ENCODE measurements at places on chromosomes 13 and 19. TPM values are rescaled to one million over a fixed set of nuclear protein-coding genes. Genes with fewer than 3 reads are reported as not detected.

- no peak for DNase-seq
Measured at GRCh38 chr19:20287070-20287469, 120.1 kb downstream of the ZNF486 start.

DNA sequence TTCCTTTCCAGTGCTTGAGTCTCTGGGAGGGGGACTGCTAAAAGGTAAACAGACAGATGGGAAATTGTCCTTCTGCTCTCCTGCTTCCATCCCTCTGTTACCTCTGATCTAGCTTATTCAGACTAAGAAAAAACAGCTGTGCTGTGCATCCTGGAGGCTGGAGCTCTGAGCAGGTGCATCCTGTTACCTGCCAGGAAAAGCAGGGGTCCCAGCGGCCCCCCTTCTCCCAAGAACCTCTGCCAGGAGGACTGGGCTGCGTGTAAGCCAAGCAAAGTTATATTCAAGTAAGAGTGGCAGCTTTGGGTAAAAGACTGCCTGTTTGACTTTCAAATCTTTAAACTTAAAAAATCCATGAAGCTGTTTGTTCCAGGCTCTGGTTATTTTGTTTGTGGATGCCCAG, 75.1 kb downstream of the C13orf42 start:
- no peak for DNase-seq

DNA sequence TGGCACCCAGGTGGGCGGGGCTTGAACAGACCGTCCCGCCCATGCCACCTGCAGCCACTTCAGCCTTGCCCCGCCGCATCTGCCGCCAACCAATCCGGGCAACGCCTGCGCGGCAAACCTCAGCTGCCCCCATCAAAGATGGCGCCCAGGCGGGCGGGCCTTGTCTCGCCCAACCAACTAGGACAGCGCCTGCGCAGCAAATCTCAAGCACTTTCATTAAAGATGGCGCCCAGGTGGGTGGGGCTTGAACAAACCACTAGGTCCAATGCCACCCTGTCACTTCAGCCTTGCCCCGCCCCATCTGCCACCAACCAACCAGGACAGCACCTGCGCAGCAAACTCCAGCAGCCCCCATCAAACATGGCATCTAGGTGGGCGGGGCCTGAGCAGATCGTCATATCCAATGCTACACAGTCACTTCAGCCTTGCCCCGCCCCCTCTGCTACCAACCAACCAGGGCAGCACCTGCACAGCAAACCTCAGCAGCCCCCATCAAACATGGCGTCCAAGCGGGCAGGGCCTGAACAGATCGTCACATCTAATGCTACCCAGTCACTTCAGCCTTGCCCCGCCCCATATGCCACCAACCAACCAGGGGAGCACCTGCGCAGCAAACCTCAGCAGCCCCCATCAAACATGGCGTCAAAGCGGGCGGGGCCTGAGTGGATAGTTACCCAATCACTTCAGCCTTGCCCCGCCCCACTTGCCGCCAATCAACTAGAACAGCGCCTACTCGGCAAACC, 1.4 kb downstream of the PEG3 start:
- DNase-seq: peak; percentile 47

GRCh38 chr13:114024603-114025404, 50.9 kb upstream of the C13orf46 start:
- no peak for DNase-seq

MISP3 gene
- 0.14 TPM for total RNA-seq

DNA sequence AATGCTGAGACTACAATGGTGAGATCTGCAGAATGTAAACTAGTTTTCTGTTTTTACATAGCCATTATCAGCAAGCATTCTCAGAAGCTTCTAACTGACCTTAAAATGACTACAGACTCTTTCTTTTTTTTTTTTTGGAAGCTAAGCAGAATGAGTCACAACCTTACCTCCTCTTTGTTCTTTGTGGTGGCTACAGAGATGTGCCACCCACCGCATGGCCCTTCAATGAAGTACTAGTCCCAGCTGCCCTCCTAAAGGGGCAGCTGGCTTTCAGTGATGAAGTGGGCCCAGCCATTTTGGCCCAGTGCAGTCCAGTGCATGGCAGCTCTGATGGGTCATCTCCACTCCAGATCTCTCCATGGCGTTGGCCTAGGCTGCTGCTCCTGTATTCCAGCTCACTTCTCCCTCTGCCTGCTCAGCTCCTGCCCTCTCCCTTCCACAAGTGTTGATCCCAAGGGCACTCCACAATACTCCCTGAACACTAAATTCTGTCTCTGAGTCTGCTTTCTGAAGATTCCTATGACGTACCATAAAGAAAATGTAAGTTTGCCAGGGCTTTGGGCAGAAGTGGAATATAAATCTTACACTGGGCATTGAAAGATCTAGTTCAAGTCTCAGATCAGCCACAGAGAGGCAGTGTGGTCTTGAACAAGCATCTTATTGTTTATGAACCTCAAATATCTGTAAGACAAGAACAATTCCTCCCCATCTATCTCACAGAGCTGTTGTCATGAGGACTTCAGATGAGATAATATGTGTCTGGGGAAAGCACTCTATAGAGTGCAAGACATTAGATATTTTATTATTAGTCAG, 85.6 kb downstream of the RXFP2 start:
- DNase-seq: no peak

DNA sequence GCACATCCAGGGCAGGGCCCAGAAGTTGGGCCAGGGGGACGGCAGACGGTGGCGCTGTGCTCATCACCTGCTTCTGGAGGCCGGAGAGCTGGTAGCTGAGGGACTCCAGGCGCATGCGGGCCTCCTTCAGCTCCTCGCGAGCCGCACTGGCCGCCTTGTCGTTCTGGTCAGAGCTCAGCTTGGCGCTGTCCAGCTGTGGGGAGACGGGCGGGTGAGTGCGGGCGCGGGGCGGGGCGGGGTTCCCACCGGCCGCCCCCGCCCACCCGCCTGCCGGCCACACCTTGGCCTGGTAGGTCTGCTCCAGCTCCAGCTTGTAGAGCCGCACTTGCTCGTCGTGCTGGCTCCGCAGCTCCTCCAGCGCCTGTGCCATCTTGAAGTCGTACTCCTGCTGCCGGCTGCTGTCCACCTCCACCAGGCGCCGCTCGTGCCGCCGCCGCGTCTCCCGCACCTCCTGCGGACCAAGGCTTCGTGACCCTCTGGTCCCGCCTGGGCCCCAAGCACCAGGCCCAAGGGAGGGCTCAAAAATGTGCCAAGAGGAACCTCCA, 7.4 kb upstream of the TIMM13 start:
- no peak for DNase-seq

DNA sequence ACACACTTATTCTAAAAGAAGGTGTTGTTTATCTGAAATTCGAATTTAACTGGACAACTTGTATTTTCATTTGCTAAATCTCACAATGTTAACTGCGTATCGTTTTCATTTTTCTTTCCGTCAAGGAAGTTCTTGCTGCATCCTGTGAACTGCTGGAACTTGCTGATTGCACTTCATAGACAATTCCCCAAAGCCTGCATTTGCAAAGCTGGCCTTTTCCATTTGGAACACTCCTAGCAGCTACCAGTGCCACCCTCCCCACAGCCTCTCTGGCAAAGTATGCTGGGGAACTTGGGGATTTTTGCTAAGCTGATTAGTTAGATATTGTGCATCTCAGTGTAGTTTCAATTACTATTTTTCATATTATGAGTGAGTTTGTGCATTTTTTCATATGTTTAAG, 20.4 kb upstream of the ARGLU1 start:
- no peak for DNase-seq

PPM1N gene
- total RNA-seq: 0.92 TPM

DNA sequence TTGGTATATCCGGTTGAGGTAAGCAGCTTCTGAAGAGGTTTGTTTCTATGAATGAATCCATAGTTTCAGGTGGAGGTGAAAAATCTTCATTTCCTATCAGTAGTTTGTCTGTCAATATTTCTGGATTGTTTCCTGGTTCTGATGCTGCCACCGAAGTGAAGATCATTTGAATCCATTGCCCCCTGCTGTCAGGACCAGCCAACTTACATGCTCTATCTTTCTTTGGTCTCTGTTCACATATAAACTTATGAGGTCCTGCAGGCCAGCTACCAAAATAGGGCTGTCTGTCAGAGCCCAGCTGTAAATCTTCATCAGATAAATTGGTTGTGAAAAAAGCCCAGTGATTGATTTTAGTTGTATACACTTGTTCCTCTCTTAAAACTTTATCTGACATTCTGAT, 15.2 kb upstream of the N4BP2L1 start:
- DNase-seq: no peak

DNA sequence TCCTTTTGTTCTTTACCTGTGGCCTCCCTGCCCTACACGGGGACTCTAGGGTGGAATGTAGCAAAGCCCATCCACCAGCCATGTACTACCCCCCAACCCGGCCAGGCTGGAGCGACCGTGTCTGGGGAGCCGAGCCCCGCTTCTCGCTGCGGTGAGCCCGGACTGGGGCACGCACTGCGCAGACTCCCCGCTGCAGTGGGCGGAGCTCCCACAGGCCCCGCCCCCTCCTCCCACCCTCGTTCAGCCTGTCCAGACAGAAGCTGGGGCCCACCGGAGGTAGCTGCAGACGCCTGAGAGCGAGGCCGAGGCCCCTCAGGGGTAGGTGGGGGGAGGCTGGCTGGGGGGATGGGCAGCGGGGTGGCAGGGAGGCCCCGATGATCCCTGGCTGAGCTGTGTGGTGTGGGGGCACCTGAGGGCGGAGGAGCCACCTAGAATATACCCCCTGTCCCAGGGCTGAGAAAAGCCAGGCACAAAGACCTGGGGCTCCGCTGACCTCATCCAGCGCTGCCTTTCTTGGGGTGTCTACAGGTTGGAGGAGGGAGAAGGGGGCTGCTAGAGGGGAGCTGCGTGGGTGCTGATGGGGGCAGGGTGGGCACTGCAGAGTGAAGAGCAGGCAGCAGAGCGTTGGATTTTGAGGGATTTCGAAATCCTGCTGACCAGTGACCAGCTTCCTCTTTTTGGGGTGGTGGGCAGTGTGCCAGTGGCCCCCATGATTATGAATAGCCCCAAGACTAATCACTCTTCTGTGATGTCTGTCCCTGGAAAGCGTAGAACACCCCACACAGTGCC, 17.3 kb downstream of the PLD3 start:
- DNase-seq: no peak

GRCh38 chr19:56875717-56876116, 35.2 kb upstream of the PEG3 start:
- no peak for DNase-seq

DNA sequence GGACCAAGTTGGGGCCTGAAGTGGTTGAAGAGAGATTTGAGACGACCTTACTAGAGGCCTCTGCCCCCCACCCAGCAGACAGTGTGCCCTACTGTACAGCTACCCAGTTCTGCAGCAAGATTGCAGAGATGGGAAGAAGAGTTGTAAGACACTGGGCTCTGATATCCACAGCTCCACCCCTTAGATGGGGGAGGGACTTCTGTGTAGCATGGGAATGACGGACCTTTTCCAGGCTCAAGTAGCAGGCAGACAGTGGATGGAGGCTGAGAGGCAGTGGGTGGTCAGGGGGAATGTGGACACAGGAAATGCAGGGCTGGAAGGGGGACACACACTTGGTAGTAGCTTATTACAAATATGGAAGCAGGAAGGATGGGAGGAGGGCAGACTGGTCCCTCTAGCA, 13.0 kb downstream of the LRFN3 start:
- no peak for DNase-seq

SLC25A42 gene
- total RNA-seq: 4.1 TPM

ZNF540 gene
- 0.13 TPM for total RNA-seq

ATP8B3 gene
- 3.3 TPM for total RNA-seq

All from pulmonary artery endothelial cell (primary cell).